Activated CD4-positive, alpha-beta T cell treated with anti-CD3 and anti-CD28 coated beads for 36 hours (primary cell): ENCODE measurements at places on chromosomes 2 and 18. TPM values are rescaled to one million over a fixed set of nuclear protein-coding genes. Genes with fewer than 3 reads are reported as not detected.

Gene CGREF1
- total RNA-seq: 6.4 TPM

Gene DSG1
- not detected for total RNA-seq

Gene CD226
- total RNA-seq: 56.9 TPM

Gene CDCA7
- total RNA-seq: 80.4 TPM

GRCh38 chr2:236998758-236999157 lies 86.9 kb upstream of the COPS8 start:
- DNase-seq: no peak

- DNase-seq: no peak
These were observed 427.9 kb downstream of the PLCL1 start for GRCh38 chr2:198232281-198232680.

- no peak for DNase-seq
These were observed 204.7 kb downstream of the INSIG2 start for GRCh38 chr2:118292991-118293390.

DNA sequence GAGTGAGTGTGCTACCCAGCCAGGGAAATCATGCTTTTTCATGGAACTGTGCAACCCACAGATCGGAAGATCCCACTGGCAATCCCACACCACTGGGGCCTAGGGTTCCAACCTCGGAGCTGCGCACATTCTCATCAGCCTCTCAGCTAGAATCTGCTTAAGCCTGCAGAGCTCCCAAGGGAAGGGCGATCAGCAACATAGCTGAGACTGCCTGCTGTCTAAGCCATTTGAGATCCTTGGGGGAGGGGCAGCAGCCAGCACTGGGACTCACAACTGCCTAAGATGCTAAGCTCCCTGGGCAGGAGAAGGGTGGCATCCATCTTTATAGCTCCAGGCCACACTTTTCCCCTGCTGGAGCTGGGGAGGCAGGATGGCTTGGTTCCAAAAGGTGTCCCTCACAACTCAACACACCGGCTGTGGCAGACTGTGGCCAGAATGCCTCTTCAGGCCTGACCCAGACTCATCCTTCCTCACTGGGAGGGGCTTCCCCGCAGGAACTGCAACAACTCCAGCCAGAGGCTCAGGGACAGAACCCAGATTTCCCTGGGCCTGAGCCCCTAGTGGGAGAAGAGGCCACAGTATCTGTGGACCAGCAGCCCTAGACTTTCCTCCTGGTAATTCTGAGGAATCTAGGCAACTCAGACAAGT lies 1133.3 kb upstream of the PIK3C3 start:
- DNase-seq: no peak

- DNase-seq: no peak
These were observed 3.2 kb downstream of the LYPD6 start for GRCh38 chr2:149333636-149334035.

GRCh38 chr18:59549503-59550173 lies 147.6 kb downstream of the CCBE1 start:
- DNase-seq: no peak

GRCh38 chr2:9558948-9559381 lies 3.3 kb upstream of the ADAM17 start:
- no peak for DNase-seq

GRCh38 chr2:188865681-188866080 lies 108.5 kb upstream of the COL3A1 start:
- DNase-seq: no peak

- no peak for DNase-seq
These were observed 107.2 kb downstream of the INHBB start for GRCh38 chr2:120452945-120453634.
